ENCODE measurements at places on chromosomes 5 and 9. TPM values are rescaled to one million over a fixed set of nuclear protein-coding genes. Genes with fewer than 3 reads are reported as not detected.

The IRX1 gene
- 29.6 TPM for polyA plus RNA-seq

The TTF1 gene
- polyA plus RNA-seq = 10.3 TPM

The STPG3 gene
- not detected for polyA plus RNA-seq

The SUSD3 gene
- polyA plus RNA-seq = 0.11 TPM

DNA sequence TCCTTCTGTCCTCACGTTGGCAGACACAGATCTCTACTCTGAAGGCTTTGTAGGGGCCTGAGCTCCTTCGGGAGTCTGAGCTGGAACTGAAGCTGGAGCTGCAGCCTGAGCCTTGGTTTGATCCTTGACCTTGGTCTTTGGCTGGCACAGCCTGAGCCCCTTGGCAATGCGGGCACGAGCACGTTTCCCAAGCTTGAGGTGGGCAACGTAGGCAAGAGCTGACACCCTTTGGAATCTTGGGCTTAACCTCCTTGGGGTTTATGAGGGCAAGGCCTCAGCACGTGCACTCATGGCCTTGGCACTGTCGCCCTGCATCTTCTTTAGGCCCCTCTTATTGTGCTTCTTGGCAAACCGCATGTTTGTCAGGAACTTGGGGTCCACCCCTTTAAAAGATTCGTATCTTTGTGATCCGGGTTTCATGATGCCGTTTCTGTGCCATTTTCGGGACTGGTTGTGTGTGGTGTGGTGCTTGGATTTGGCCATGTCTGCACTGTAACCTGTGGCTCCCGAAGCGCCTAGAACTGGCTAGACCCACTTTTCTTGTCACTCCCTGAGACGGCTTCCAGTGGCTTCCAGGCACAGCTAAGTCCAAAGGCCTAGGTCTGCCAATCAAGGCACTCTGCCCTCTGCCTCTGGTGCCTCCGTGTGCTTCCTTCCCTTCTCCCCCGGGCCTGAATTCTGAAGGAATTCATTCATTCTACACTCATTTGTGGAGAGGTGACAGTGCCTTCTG, 1.4 kb downstream of the SUSD1 start:
- DNase-seq = no peak

- DNase-seq = no peak
Measured at GRCh38 chr9:1855726-1856125, 159.4 kb upstream of the SMARCA2 start.

DNA sequence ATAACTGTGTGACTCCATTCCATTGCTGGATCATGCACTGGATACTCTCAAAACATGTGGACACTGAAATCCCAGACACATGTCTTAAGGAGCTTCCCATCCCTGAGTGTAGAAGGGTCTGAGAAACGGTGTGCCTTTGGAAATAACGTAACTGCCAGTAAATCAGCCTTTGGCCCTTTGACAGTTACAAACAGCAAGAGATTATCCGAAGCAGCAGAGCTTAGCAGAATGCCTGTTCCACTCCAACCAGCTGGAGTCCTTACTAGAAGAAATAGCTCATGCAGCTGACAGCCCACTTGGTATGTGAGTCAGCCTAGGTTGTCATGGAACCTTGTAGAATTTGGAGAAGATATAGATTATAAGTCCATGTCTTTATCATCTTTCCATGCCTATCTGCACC, 7.0 kb downstream of the TMEM252 start:
- no peak for DNase-seq

DNA sequence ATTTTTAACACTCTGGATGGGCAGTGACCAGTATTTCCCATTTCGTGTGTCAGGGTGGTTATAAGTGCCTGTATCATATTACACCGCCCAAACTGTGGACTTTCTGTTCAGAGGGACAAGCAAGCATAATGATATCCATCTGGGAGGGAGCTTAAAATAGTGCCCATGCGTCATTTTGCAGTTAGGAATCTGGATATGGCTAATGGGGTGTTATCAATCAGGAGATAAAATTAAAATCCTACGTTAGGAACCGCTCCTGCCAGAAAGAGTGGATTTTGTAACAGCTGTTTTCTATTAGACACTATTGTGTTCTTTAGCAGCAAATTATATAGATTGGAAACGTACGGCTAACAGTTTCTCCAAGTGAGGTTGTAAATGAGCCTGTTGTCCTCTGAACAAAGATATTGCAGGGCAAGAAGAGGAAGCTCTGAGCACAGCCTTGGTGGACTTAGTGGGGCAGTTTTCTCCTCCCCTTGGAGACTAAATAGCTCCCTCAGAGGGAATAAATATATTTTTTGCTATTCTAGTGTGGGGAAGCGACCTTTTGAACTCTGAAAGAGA, 160.4 kb downstream of the SPATA31D1 start:
- DNase-seq = no peak

DNA sequence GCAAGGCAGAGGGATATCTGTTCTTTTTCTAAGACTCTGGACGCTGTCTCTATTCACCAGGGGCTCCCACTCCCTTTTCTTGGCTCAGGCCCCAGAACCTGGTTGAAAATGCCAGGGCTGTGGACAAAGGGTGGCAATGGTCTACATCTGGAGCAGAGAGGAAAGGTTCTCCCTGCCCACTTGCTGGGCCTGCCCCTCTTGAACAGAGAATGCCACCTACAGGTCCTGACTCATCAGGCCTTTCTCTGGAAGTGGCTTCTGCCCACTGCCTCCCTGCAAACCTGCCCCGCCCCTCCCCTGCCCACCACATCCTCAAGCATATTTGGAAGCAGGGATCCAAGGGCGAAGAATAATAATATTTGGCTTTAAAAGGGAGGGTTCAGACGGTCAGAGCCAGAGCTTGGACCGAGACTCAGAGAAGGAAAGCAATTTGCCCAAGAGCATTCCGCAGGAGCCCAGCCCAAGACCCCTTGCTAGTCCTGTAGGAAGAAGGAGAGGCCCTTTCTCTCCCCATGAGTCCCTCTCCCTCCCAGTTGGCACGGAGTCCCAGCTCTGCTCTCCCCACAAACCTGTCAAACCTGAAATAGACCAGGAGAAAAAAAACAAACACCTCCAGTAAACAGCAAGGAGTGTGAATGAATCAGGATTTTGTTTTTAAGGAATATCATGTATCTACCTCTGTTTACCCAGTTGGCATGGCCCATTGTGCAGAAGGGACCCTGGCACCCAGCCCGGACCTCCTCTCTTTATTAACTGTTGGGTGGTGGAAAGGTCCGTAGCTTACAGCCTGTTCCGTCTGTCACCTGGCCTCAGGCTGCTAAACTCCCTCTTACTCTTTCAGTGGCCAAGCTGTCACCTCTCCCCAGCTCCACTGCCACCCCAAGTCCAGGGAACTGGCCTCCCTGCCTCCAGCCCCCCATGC, 37.7 kb upstream of the STXBP1 start:
- DNase-seq = peak; percentile 85

DNA sequence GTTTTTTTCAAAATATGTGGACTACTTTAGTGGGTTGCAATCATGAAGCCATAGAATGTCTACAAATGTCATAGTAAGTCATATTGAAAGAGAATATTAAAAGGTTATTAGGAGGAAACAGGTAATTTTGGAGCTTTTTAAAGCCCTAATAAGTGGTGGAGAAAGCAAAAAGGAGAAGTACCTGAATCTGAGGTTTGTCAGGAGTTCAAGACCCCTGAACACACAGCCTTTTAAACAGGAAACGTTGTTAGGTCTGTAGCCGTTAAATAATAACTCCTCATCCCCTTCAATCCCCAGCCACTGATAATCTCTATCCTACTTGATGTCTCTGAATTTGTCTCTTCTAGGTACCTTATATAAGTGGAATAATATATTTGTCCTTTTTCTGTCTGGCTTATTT, 51.1 kb downstream of the SPEF2 start:
- no peak for DNase-seq

All from mammary epithelial cell (primary cell).